ENCODE measurements at places on chromosomes 2 and 18.

DNA sequence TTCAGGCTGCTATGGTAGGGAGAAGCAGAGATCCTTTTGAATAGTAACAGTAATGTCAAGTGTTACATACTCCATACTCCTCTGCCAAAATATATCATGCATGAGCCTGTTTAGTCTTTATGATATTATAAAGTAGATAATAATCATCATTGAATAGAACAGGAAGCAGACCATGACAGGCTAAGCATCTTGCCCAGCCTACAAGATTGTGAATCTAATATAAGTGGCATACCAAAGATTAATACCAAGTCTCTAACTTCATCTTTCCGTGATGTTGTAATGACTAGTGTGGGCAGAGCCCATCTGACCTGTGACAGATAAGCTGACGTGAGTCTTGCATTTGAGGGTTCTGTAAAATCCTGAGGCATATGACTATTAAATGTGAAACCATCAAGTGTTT is 13.1 kb downstream of the NDUFB3 start:
- peak; percentile 57 for DNase-seq

- no peak for DNase-seq
Measured at GRCh38 chr2:141513853-141514252, 617.0 kb downstream of the LRP1B start.

GRCh38 chr2:69985216-69985615 is 23.8 kb upstream of the ASPRV1 start:
- no peak for DNase-seq

- no peak for DNase-seq
Measured at GRCh38 chr18:31572368-31572767, 19.3 kb upstream of the TTR start.

DNA sequence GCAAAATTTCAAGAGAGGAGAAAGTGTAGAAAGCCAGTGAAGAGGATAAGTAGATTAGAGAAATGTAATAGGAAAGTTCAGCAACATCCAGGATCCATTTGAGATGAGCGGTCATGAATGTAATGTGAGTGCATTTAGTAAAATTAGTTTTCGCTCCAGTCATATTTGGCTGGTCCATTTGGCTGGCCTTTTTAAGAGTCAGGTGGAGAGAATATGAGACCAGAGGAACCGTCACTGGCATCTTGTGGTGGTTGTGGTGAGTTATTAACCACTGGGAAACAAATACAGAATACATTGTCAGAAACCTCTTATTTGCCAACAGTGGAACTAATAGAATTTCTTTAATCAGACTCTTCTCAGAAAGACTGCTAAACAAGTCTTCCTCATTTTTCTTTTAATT is 1064.3 kb upstream of the CDH2 start:
- DNase-seq = no peak

GRCh38 chr18:78192054-78192453 is 787.6 kb upstream of the SALL3 start:
- no peak for DNase-seq

GRCh38 chr2:165277295-165277694 is 38.1 kb downstream of the SCN2A start:
- no peak for DNase-seq

- no peak for DNase-seq
Measured at GRCh38 chr2:142299021-142299420, 168.2 kb upstream of the LRP1B start.

- no peak for DNase-seq
Measured at GRCh38 chr2:168552450-168552856, 96.4 kb downstream of the CERS6 start.
